ENCODE measurements at places on chromosomes 16 and 17. TPM values are rescaled to one million over a fixed set of nuclear protein-coding genes. Genes with fewer than 3 reads are reported as not detected.

The DHRS7C gene
- not detected for total RNA-seq

The KRTAP2-2 gene
- not detected for total RNA-seq

The C17orf50 gene
- not detected for total RNA-seq

DNA sequence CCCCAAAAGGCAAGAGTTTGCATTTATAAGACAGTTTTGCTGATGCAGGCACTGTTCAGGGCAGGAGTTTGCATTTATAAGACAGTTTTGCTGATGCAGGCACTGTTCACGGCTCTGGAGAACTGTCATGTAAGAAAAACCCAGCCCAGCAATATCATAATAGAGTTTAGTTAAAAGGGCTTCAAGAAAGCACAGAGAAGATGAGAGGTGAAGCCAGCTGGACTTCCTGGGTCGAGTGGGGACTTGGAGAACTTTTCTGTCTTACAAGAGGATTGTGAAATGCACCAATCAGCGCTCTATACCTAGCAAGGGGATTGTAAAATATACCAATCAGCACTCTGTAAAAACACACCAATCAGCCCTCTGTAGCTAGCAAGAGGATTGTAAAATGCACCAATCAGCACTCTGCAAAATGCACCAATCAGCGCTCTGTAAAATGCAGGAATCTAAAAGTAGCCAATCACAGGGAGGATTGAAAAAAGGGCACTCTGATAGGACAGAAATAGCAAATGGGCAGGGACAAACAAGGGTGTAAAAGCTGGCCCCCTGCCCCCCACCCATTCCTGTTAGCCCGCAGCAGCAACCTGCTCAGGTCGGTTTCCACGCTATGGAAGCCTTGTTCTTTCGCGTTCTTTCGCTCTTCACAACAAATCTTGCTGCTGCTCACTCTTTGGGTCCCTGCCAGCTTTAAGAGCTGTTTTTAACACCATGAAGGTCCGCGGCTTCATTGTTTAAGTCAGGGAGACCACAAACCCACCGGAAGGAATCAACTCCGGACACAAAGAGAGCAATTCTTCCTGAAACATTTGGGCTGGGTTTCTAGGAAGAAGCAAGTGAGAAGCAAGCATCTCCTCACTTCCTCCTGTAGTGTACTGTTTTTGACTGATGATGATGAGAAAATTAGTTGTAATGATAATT is 1.8 kb upstream of the CBX1 start:
- DNase-seq: no peak

GRCh38 chr16:20363191-20363590 is 10.7 kb upstream of the UMOD start:
- peak; percentile 13 for DNase-seq

- DNase-seq: no peak
Measured at GRCh38 chr17:17892009-17892408, 55.2 kb upstream of the SREBF1 start.

- no peak for DNase-seq
Measured at GRCh38 chr16:84986102-84986501, 25.2 kb downstream of the ZDHHC7 start.

- peak; percentile 31 for DNase-seq
Measured at GRCh38 chr16:28935924-28936783, 4.4 kb downstream of the CD19 start.

- DNase-seq: no peak
Measured at GRCh38 chr16:50844840-50845239, 103.0 kb downstream of the CYLD start.

DNA sequence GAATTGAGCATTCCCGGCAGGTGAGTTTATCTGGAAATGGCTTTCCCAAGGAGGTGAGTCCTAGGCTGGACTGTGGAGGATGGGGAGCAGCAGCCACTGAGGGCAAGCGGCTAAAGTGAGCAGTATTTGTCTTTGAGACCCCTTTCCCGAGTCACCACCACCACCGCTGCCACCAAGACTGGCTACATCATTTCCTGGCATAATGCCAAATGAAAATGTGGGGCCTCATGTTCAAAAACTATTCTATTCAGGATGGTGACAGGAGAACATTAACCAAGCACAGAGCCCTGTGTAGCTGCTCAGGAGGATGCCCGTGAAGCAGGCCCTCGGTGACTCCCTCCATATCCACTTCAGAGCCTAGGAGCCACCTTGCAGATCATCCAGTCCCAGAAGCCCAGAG is 46.0 kb downstream of the NOG start:
- DNase-seq: no peak

DNA sequence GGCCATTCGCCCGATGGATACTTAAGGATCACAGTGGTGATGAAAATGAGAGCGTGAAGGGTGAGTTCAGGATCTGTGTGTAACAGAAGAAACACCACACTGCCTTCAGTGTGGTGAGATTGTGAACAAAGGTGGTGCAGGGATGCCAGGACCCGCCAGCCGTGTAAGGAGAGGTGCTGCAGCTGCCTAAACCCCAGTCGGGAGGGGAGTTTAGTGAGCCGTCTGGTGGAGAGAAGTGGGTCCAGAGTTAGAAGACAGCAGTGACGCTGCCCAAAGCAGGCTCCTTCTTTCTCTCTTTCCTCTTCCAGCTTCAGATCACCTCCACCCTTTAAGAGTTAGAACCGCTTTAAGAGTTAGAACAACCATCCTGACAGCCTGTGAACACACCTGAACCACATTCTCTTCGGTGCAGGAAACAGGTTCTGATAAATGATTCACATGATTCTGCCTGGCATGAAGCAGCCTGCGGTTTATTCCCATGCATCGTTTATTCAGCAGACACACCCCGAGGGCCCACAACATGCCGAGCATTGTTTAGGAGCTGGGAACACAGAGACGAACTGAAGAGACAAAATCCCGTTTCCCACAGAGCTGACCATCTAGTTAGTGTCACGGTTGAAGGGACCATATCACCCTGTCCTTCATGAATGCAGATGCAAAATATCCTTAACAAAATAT is 84.0 kb upstream of the DNAH17 start:
- no peak for DNase-seq
